ENCODE measurements at places on chromosomes 12 and 14.

DNA sequence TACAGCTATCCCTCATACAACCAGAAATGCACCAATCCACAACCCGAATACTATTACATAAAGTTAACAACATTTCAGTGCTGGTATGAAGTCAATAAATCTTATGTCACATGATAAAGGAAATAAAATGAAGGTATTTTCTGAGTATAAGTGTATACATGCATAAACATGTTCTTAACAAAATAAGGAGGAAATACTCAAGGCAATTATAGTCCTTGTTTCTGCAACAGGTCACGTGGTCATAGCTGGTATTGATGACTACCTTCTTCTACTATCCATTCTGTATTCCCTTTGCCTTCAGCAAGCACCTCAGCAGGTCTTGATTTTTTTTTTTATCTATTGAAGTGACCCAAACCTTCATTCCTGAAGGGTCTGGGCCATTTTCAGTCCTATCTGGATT, 675.6 kb downstream of the RPL10L start:
- DNase-seq, result no peak

- no peak for DNase-seq
Measured at GRCh38 chr14:104299993-104300761, 161.8 kb downstream of the KIF26A start.

DNA sequence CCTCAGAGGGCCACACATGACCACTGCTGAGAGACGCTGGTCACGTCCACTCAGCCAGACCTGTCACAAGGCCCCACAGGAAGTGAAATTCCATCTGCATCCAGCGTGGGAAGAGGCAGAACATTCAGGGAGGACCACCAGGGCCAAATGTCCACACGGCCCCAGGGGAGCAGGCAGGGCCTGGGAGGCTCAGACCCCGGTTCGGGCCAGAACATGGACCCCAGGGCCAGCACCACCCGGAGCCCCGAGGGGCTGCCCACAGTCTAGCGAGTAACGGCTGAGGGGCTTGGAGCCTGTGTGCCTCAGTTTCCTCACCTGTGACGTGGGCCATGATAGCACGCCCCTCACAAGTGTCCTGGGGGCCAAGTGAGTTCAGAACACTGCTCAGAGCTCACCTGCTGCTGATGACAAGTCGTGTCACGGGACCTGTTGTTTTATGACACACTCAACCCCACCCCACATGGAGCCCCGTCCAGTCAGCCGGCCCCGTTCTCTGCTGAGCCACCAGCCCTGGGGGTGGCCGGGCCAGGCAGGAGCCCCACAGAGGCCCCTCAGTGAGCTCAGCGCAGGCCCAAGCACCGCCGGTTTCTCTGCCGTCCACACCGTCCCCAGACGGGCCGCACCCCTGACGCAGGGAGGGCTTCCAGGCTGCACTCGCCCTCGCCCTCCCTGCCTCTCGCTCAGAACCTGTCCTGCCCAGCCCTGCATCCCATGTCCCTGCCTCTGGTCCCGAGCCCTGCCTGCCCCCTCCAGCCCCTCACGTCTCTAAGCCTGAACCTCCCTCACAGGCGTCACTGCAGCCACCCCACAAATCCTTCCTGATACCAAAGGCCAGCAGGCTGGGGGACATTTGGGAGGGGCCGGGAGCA, 79.5 kb upstream of the GALNT9 start:
- DNase-seq, result no peak

- no peak for DNase-seq
Measured at GRCh38 chr12:100733817-100734593, 60.6 kb upstream of the ANO4 start.

- no peak for DNase-seq
Measured at GRCh38 chr12:42631513-42631912, 42.0 kb upstream of the PRICKLE1 start.

DNA sequence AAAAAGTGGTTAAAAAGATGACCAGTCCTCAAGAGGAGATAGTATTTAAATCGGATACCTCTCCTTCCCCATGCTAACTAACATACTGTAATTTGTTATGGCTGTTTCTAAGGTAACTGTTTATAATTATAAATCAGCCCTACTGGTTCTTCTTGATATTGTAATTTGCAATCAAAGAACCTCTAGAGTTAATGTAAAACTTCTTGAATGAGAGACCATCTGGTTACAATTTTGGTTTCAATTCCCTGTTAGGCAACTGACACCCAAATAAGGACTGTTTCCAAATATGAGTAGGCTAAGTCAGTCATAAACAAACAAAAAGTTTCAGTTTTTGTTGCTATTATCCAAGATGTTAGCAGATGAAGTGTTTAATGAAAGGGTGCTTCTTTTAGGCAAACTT, 120.2 kb upstream of the DNM1L start:
- DNase-seq, result no peak

DNA sequence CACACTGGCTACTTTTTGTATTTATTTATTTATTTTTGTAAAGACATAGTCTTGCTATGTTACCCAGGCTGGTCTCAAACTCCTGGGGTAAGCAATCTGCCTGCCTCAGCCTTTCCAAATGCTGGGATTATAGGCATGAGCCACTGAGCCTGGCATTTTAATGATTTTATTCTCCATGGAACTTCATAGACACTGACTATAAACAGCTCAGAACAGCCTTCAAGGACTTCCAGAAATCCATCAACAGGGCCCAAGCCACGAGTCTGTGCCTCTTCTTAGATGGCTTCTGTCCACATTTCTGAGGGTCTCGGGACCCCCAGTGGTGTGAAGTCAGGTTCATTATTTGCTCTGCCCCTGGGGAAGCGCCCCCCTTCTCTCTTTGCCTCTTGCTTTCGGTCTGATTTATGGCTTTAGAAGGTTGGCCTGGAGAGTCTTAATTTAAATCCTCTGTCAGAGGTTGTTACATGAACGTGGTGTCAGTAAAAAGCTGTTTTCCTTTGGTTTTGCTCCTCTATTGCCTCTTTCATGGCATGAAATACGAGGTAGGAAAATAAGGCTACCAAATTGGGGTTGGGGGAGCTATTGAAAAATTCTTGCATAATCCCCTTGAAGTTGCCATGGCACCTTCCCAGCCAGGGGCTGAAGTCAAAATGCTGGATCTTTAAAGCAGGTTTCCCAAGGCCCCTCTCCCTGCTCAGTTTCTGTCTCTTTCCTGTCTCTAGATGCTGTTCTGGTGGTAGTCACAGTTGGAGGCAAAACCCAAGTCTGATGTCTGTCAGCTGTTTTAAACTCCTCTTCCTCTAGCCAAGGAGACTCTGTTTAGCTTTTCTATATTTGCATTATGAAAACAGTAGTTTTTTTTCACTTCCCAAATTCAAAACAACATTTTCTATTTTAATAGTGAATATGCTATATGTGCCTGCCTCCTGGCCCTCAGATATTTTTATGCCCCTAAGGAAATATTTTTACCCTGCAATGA, 129.4 kb downstream of the SMOC1 start:
- no peak for DNase-seq

- DNase-seq, result no peak
Measured at GRCh38 chr14:77183896-77184295, 2.3 kb downstream of the TMEM63C start.

GRCh38 chr12:92278378-92278828, 132.8 kb upstream of the BTG1 start:
- no peak for DNase-seq

GRCh38 chr12:1747609-1748008, 56.7 kb downstream of the ADIPOR2 start:
- no peak for DNase-seq

DNA sequence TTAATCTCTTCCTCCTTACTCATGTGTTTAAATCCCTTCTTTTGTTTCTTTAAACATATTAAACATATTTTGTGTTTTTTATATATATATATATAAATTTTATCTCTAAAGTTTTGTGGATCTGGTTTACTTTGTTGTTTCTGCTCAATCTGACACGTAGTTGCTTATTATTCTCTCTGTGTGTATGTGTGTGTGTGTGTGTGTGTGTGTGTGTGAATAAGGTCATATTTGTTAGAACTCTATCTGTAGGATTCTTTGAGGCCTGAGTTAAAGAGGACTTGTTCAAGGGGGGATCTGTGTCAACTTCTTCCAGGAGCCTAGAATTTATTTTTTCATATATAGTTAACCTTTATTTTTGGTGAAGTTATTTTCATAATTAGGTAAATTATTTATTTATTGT, 2.7 kb downstream of the GPR65 start:
- DNase-seq, result no peak

GRCh38 chr14:57485635-57486034, 8.0 kb downstream of the CCDC198 start:
- no peak for DNase-seq

DNA sequence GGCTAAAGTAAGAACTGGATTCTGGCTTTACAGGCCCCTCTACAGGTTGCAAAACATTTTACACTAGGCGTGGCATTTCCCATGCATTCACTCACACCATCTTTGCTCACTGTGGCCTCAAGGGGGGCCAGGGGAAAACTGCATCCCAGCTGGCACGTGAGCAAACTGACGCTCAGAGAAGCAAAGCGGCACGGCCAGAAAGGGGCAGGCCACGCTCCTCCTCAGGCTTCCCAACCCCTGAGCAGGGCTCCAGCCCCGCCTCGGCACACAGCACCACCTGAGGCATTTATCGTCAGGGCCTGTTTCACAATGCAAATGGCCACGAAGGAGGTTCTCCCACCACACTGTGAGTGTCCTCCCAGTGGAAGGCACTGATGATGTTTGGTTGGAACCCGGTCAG, 90.8 kb downstream of the BCL11B start:
- no peak for DNase-seq

- DNase-seq, result no peak
Measured at GRCh38 chr12:86711731-86712130, 455.5 kb upstream of the MGAT4C start.

DNA sequence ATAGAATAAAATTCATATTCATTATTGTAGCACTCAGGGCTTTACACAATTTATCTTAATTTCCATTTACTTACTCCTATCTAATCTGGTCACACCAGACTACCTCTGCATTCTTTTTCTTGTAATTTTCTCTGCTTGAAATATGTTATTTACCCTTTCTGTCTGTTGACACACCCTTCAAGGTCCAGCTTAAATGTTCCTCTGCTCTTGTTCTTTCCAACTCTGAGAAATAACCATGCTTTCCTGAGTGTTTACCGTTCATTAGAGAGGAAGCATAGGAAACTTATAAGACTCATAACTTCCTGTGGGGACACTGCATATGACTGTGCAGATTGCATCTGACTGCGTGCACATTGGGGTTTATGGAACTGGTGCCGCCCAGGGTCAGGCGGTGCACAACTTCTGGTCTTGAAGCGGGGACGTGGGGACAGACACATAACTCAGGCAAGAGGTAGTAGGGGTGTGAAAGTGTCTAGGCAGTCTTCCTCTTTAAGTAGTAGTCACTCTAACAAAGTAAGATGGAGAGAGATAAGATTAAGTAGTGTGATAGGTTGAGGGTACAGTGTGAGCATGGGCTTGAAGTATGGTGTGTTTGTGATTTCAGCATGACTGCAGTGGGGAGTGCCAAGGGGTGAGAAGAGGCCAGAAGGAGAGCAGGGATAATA, 42.6 kb upstream of the FOXJ2 start:
- peak; percentile 52 for DNase-seq

GRCh38 chr12:76240281-76240680, 107.9 kb downstream of the BBS10 start:
- no peak for DNase-seq

GRCh38 chr14:68728342-68729106, 64.3 kb downstream of the ZFP36L1 start:
- no peak for DNase-seq

GRCh38 chr14:56490379-56490778, 89.2 kb upstream of the TMEM260 start:
- DNase-seq, result no peak

GRCh38 chr12:55683676-55684075, 24.0 kb downstream of the ITGA7 start:
- no peak for DNase-seq

- no peak for DNase-seq
Measured at GRCh38 chr12:62886796-62887195, 48.2 kb downstream of the PPM1H start.

- DNase-seq, result no peak
Measured at GRCh38 chr14:61565181-61565580, 130.1 kb upstream of the HIF1A start.

DNA sequence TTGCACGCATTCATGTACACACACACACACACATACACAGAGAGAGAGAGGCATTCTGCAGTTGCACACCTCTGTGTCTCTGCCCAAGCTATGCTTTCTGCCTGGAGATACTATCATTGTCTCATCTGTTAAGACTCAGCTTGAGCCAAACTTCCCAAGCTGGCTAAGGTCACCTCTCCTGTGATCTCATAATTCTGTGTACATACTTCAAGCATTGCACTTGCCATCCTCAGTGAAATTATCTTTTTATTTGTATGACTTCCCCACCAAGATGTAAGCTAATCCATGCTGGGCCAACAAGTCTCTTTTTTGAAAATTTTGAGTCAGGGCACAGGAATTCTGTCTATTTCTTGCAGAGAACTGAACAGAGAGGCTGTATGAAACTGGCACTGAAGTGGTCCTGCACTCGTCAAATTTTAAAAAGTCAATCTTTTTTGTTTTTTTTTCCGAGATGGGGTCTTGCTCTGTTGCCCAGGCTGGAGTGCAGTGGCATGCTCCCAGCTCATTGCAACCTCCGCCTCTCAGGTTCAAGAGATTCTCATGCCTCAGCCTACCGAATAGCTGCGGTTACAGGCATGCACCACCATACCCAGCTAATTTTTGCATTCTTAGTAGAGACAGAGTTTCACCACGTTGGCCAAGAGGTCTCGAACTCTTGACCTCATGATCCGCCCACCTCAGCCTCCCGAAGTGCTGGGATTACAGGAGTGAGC, 44.3 kb downstream of the TMTC1 start:
- no peak for DNase-seq

- no peak for DNase-seq
Measured at GRCh38 chr12:11812586-11813437, 163.3 kb downstream of the ETV6 start.

DNA sequence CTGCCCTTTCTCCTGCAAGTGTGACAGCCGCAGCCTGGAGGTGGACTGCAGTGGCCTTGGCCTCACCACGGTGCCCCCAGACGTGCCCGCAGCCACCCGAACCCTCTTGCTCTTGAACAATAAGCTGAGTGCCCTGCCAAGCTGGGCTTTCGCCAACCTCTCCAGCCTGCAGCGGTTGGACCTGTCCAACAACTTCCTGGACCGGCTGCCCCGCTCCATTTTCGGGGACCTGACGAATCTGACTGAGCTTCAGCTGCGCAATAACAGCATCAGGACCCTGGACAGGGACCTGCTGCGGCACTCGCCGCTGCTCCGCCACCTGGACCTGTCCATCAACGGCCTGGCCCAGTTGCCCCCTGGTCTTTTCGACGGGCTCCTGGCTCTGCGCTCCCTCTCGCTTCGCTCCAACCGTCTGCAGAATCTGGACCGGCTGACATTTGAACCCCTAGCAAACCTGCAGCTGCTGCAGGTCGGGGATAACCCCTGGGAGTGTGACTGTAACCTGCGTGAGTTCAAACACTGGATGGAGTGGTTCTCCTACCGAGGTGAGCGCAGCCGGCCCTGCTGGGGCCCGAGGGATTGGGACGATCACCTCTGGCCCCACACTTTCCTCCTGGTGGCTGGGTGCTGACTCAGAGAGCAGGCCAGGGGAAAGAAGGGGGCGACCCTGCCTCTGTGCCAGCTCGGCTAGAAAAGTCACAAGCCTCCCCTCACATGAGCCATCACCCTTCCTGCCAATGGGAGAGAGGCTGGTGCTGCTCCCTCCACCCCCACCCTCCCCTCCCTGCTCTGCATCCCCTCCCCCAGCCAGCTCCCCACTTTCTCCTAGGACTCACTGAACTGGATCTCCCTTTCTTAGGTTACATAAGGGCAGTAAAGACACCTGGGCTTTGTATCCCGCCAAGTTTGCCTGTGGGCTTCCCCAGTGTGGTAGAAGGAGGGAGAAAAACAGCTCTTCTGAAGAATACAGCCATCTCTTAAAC, 10.9 kb downstream of the LRTM2 start:
- no peak for DNase-seq

- no peak for DNase-seq
Measured at GRCh38 chr14:51394804-51395203, 154.8 kb downstream of the TMX1 start.
